T47D (cell line): ENCODE measurements at places on chromosomes 2 and 18.

DNA sequence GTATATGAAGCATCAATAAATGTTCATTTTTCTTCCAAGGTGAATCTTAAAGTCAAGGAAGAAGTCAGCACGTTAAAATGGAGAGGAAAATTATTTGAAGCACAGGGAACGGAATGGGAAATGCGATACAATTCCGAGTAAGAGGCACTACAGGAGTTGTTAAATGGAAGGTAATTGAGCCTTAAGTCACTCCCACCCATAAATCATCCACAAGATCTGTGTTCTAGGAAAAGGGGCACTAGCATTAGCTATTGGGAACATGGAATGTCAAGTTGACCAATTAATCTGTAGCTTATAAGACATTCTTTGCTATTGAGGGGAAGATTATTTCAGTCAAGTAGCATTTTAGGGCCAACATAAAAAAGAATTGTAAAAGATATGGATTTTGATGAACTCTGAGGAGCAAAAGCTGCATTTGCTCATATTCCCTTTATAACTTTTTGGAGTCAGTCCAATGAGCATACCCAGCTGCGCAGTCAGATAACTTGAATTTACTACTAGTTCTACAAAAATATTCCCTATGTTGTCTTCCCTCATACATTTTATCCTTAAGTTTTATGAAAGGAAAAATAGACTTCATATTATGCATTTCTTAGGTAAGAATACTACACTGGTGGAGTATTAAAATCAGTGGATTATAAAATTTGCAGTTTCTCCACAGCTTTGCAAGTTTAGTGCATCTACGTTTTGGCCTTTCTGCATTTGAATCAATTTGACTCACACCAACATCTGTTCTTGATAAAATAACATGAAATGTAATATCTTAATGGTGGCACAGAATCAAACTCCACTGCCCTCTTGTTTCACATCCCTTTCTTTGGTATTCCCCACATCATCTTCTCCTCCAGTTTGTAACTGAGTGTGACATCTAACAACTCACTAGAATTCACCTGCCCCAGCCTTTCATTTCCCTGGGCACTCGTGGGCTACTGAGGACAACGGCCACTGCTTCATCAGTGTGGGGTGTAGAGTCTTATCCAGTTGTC, 95.6 kb downstream of the SP3 start:
- DNase-seq = no peak

GRCh38 chr2:120602251-120602650, 133.4 kb upstream of the GLI2 start:
- DNase-seq = peak; percentile 47

DNA sequence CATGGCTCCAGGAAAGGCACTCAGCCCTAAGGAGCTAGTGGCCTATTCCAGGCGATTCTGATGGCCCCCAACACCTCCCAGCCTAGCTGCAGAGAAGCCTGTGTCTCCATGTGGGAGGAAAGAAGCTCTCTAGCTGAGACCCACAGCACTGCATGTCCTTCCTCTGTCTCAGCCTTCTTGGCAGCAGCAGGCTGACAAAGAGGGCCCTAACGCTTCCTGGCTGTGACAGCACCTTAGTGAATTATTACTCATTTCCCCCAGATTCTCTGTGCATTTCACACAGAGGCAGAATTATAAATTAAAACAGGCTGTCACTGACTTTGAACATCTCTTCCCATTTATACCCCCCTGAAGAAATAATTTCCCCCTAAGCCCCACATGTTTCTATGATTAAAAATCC, 206.8 kb downstream of the CLIP4 start:
- no peak for DNase-seq

DNA sequence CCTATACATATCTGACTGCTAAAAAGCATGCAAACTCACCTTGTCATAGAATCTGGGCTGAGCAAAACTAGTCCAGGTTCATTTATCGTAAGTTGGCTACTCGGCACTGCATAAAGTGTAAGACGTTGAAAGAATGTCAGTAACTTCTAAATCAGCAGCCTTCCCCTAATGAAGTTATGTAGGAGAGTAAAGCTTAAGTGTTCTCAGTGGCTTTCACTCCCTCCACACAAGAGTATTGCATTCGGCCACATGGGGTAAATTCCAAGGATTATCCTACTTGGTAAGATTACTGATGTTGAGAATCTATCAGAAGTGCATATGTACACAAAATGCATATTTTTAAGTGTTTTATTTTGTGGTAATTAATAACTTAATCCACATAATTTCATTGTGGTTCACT, 130.1 kb downstream of the LCLAT1 start:
- DNase-seq = no peak

GRCh38 chr2:147294825-147295392, 549.9 kb upstream of the ACVR2A start:
- no peak for DNase-seq

GRCh38 chr2:55099878-55100820, 49.9 kb upstream of the RTN4 start:
- no peak for DNase-seq

DNA sequence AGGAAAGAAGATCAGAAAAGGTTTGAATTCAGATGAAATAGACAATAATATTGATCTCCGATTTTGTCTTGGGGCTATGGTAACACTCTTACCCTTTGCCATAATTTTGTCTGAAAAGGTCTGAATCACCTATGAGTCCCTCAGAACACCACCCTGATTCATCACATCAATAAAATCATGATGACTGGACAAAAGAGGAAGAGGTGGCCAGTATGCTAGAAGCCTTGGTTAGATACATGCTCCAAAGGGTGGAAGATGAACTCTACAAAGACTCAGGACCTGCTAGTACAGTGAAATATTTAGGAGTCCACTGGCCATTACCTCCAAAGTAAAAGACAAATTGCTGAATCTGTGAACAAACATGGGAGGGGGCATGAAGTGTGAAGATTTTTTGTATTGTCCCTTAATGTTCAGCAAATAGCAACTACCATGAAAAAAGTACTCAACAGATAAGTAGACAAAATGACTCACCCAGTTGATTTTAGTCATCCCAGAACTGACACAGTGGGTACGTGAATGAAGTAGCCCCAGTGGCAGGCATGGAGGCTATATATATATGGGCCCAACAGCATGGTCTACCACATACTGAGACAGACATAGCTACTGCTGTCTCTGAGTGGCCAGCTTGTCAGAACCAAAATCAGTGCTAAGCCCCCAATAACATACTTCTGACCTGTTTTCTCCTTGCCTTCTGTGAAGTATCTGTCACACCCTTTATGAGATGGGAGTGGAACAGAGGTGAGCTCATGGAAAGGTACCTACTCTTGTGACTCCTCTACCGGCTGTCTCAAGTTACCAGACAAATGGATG, 36.5 kb upstream of the GLS start:
- no peak for DNase-seq
